T-cell (primary cell): ENCODE measurements at places on chromosomes 16 and 17.

- DNase-seq = no peak
Observed at GRCh38 chr17:83192161-83192788, 112.9 kb downstream of the METRNL start.

DNA sequence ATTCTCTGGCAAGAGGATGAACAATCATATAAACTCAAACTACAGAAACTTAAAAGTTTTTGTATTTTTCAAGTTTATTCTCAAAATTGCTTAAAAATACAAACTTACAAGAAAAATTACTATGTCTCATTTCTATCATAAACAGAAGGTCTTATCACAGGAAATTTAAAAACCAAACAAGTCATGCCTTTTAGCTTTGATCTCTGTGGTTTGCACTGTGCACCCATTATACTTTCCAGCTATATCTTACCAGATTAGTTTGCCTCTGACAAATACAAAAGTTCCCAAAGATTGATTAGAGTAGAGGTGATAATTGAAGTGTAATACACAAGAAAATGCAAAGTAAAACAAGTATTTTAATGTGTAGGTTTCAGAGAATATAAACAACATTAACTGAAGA lies 117.4 kb downstream of the MYO1D start:
- no peak for DNase-seq

DNA sequence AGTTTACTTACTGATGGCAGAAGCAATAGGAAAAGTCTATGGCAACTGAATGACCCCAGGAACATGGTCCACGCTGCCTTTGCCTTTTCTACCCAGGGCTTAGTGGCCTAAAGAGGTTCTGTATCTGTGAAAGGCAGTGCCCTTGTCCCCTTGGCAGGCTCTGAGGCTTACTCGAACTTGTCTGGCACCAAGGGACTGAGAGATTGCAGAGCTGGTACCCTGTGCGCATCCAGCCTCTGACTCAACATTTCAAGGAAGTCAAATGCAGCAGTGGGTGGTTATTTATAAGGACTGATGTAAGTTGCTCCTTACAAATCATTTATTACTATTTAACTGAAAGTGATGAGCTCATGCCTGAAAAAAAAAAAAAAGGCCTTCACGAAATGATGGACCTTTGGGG lies 299.9 kb upstream of the MYOCD start:
- DNase-seq = no peak

- DNase-seq = no peak
Observed at GRCh38 chr16:51596247-51596646, 445.2 kb upstream of the SALL1 start.

- no peak for DNase-seq
Observed at GRCh38 chr17:48548523-48549280, 3.8 kb upstream of the HOXB2 start.

DNA sequence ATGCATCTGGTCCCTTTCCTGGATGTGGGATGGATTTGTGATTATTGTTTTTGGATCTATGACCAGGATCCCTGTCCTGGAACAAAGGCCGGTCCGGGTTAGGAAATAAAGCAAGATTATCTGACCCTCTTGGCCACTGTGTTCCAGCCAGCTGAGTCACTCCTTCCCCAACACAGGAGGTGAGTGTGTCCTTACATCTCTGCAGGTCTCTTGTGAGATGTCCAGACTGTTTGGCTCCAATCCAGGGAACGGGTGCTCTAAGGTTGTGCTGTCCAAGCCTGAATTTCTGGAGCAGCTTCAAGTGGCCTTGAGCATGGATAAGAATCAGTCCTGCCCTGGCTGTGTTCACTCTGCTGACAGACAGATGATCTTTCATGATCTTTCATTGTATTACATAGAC lies 136.5 kb upstream of the CCL2 start:
- no peak for DNase-seq

DNA sequence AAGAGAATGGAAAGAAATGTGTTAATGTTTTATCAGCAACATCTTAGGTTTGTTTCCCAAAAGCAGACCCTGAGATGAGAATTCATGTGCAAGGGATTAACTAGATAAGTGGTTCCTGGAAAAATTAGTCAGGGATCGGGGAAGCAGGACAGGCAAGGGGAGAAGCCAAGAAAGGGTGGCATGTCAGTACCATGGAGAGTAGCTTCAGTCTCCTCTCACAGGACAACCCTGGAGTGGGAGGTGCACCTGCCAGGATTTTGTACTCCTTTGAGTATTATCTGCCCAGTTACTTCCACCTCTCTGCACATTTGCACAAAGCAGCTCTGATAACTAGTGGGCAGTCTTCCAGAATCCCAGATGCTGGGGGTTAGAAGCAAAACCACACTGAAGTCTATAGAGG lies 117.0 kb downstream of the RGS9 start:
- no peak for DNase-seq

- no peak for DNase-seq
Observed at GRCh38 chr16:82031116-82032084, 3.7 kb upstream of the HSD17B2 start.

DNA sequence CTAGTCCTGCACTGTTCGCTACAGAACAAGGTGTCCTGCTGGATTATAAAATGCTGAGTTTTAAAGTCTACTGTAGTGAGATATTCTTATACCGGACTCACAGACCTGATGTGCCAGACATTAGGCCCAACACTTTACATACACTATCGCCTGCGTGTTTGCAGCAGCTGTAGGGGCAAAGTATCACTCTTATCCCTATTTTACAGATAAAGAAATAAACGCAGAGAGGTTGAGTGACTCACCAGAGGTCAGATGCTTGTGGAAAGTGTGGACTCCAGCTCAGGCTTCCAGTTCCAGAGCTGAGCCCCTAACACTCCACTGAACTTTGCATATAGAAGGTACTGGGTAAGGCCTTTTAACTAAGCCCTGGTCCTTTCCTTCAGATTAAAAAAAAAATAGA lies 47.4 kb downstream of the PLXDC1 start:
- no peak for DNase-seq
